ENCODE measurements at places on chromosomes 1 and 21. TPM values are rescaled to one million over a fixed set of nuclear protein-coding genes. Genes with fewer than 3 reads are reported as not detected.

Gene SLC16A4
- total RNA-seq: 0.19 TPM

Gene FMO2
- total RNA-seq: not detected

Gene B3GALT5
- 0.03 TPM for total RNA-seq

Gene CYP4A11
- total RNA-seq: not detected

Gene HAO2
- not detected for total RNA-seq

Gene OXCT2
- total RNA-seq: 1.1 TPM

Gene NTMT2
- total RNA-seq: not detected

Gene DONSON
- total RNA-seq: 39.8 TPM

Gene SPATA21
- total RNA-seq: 0.08 TPM

Gene CD84
- total RNA-seq: 37.3 TPM

Gene TNFRSF18
- 796 TPM for total RNA-seq

Gene HSD3B1
- total RNA-seq: not detected

Gene CDA
- total RNA-seq: not detected

Gene S100A8
- not detected for total RNA-seq

Gene SPRR2B
- total RNA-seq: not detected

Gene LAPTM5
- total RNA-seq: 333 TPM

Gene LCE1F
- total RNA-seq: not detected

Gene LCE3E
- not detected for total RNA-seq

Gene RCOR3
- 33.6 TPM for total RNA-seq

Gene TMEM82
- not detected for total RNA-seq

Gene ETV3L
- 0.26 TPM for total RNA-seq

Gene TMEM269
- total RNA-seq: 2.8 TPM

Gene OR14I1
- not detected for total RNA-seq

Data from activated T-helper 17 cell treated with anti-CD3 and anti-CD28 coated beads, Interleukin-2, amount 50 U/mL, for 72 hours (primary cell).